ENCODE measurements at places on chromosomes 13 and 19.

GRCh38 chr19:47255879-47256692 lies at the start of gene CCDC9:
Gene CCDC9 (plus strand): TSS chr19:47256525. CDS start chr19:47258401, 1,876 bp downstream.
- peak; percentile 97 for DNase-seq

DNA sequence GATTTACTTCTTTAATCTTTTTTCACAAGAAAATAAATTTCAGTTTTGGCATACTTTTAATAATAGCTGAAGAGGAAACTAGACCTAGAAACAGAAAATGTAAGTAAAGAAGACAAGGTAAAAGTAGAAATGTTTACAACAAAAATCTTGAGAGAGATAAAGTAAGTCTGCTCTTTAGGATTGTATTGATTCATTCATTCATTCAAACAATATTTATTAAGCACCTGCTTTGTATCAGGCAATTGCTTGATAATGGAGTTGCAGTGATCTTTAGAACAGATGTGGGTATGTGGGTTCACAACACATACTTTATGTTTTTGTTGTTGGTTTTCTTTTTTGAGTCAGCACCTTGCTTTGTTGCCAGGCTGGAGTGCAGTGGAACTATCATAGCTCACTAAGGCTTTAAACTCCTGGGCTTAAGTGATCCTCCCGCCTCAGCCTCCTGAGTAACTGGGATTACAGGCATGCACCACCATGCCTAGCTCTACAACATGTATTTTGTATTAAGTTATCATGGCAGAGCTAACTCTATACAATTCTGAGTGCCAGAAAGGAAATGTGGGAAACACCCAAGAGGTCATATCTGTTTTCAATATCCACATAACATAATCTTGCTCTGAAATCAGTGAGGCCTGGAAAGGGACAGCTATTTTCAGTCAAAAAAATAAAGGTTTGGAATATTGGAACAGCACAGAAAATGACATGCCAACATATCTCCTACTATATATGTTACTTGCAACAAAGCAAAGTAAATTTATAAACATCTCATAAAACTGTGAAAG lies 8.8 kb upstream of the SPART start:
- no peak for DNase-seq

DNA sequence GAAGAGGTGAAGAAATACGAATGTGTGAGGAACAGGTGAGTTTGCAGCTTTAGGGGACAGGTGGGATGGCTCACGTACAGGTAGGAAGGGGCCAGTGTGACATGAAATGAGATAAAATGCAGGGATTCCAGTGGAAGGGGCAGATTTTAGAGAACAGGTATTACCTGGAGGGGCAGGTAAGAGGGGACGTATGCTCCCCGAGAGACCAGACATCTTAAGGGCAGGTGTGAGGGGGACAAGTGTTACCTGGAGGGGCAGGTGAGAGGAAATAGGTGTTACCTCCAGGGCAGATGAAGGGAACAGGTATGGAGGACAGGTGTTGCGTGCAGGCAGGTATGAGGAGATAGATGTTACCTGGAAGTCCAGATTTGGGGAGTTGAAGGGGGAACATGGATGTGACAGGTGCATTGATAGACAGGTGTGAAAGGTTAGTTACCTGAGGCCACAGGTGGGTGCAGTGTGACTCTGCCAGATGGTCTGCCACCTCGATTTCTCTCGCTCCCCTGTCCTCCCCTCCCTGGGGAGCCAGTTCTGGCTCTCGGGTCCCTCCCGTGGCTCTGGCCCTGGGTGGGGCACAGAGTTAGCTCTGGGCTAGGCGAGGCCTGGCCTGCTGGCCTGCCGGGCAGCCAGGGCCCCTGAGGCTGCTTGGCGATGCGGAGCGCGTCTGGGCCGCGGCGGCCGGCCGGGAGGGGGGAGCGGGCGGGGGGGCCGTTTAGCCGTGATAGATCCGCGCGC lies 2.1 kb downstream of the ERFL start:
- DNase-seq, result no peak

DNA sequence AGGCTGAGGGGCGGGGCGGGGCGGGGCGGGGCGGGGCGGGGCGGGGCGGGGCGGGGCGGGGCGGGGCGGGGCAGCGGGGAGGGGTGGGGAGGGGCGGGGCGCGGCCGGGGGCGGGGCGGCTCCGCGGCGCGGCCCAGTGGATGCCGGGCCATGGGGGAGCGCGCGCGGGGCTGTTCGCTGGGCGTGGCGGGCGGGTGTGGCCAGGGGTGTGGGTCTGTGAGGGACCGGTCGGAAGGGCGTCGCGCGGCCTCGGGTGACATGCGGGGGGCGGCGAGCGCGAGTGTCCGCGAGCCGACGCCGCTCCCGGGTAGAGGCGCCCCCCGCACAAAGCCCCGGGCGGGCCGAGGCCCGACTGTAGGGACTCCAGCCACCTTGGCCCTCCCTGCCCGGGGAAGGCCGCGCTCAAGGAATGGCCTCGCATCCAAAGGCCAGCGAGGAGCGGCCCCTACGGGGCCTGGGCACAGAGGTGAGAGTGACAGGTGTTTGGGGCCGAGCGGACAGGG lies at the start of gene ZFP28:
Gene ZFP28, plus strand, starts transcription at position 188 of the 503 bp plus-strand sequence. Its CDS starts 71 bp downstream, at position 259.
- DNase-seq, result no peak

DNA sequence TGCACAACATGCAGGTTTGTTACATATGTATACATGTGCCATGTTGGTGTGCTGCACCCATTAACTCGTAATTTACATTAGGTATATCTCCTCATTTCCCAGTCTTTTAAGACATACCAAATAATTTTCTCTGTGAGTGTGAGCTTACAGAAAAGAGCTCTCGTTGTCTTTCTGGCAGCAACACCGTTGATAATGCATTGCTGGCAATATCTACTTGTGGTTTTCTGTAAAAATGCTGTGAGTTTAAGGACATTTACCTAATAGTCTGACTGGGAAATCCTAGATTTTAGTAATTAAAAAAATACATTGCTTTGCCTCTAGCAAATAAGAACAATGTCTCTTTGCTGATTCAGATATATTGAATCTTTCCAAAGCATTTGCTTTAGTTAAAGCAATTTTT lies 8.4 kb downstream of the IGFL3 start:
- no peak for DNase-seq

GRCh38 chr13:90984756-90985155 lies 362.7 kb upstream of the MIR17HG start:
- no peak for DNase-seq

GRCh38 chr13:109152311-109152820 lies 523.0 kb downstream of the MYO16 start:
- DNase-seq, result no peak

- DNase-seq, result no peak
These were observed 10.8 kb downstream of the STAP2 start for GRCh38 chr19:4327877-4328242.

GRCh38 chr19:56611288-56611687 lies 16.2 kb downstream of the ZNF71 start:
- DNase-seq, result no peak

Data from inflammatory macrophage (primary cell).